ENCODE measurements at places on chromosomes 7 and 10.

DNA sequence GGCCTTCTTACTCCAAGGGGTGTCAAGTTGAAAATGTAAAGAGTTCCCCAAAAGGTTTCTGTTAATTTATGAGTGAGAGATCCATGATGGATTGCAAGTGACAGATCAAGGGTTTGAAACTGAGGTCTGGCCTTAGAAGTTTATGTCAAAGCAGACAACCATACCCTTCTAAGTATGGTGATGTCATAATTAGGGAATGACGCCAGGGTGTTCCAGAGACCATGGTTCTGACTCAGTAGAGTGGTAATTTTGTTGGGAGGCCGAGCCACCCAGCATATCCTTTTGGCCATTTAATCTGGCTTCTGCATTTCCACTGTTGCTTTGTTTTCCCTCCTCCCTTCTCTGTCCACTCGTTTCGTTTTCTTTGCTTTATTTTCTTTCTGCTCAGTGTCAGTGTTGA is 2.7 kb downstream of the TRUB1 start:
- DNase-seq = no peak

DNA sequence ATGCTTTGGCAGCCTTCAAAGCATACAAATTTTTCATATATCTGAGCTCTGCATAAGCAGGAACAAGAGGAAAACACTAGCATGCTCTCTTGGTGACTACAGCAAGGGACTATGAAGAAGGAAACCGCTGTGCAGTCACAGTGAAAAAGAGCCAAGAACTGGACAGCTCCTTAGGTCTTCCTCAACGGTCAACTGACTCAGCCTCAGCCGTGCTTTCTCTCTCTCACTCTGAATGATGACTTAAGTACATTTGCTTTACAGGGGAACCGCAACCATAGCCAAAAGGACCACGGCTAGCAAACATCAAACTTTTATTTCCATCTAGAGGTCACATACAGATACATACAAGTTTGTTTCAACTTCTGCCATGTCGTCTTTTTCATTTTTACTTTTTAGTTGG is 69.9 kb downstream of the HYCC1 start:
- DNase-seq = no peak

GRCh38 chr10:47020471-47020870 is 109.2 kb downstream of the PTPN20 start:
- DNase-seq = no peak

- no peak for DNase-seq
These were observed 13.8 kb downstream of the PSAP start for GRCh38 chr10:71837098-71837827.

GRCh38 chr7:108417926-108418325 is 38.3 kb downstream of the NRCAM start:
- DNase-seq = no peak

GRCh38 chr10:126910196-126910595 is 5.0 kb downstream of the DOCK1 start:
- DNase-seq = no peak

- no peak for DNase-seq
These were observed 125.5 kb upstream of the VSTM2A start for GRCh38 chr7:54416678-54417077.

DNA sequence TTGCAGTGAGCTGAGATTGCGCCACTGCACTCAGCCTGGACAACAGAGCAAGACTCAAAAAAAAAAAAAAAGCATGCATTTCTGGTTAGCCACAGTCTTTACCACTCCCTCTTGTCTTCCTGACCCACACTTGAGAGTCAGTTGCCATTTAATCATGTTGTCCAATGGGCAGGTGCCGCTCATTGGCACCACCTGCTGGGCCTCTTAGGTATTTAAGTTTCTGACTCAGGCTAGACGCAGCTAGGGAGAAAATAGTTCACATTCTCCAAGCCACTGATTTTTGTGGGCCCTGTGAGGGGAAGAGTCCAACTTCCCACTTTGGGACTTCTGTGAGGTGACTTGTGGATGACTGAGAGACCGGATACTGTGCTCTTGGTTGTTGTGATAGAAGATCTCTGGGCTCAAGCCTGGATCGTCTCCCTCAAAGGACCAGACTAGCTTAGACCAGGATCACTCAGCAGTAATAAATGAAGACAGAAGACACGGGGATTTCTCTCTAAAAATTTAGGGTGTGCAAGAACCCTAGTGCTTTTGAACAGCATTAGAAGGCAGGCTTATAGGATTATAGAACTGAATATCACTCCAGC is 26.8 kb upstream of the SORCS3 start:
- DNase-seq = peak; percentile 48

- no peak for DNase-seq
These were observed 100.1 kb downstream of the HIP1 start for GRCh38 chr7:75638594-75639070.

DNA sequence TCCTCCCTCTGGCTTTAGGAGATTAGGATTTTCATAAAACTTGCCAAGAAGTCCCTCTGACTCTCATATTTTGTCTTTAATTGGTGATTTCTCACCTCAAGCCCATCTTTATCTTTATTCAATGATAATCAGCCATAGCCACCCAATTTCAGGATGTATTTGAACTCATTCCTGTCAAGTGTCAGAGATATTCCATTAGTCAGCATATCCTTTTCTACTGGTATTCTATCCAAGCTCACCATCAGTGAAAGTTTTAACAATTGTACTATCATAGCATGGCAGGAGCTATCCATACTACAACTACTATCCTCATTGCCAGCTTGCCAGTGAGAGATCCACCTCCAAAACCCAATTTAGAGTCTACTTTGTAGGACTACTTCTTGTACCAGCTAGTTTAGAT is 114.6 kb downstream of the GNAI1 start:
- DNase-seq = no peak

DNA sequence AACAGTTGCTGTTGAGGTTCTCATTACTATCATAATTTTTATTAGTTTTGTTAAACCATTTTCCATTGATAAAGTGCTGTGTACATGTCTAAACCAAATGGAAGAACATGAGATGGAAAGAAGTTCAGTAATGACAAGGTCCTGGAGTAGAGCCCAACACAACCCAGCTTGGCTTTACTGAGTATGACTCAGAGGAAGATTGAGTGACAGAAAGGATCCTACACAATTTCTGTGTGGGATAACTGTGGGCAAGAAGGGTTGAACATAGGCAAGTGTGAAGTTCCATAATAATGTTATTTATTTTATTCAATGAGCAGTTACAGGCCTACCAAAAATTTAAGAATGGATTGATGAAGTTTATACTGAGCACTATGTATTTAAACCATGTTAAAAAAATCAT is 15.9 kb downstream of the PRKG1 start:
- DNase-seq = no peak

DNA sequence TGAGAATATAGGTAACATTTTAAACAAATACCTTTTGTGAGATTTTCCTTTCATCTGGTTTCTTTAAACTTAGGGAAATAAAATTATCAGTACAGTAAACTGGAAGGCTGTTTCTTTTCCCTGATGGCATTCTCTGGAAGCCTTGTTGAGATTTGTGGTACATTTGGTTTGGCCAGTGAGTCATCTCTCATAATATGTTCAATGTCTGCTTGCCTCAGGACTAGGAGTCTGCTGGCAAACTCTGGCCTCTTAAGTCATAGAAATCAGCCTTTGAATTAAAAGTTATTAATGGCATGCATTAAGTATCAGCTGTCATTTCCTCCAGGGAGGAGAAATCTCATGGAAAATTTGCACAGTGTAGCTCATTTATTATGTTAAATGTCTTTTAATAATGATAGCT is 316.6 kb upstream of the KIAA1217 start:
- DNase-seq = no peak

DNA sequence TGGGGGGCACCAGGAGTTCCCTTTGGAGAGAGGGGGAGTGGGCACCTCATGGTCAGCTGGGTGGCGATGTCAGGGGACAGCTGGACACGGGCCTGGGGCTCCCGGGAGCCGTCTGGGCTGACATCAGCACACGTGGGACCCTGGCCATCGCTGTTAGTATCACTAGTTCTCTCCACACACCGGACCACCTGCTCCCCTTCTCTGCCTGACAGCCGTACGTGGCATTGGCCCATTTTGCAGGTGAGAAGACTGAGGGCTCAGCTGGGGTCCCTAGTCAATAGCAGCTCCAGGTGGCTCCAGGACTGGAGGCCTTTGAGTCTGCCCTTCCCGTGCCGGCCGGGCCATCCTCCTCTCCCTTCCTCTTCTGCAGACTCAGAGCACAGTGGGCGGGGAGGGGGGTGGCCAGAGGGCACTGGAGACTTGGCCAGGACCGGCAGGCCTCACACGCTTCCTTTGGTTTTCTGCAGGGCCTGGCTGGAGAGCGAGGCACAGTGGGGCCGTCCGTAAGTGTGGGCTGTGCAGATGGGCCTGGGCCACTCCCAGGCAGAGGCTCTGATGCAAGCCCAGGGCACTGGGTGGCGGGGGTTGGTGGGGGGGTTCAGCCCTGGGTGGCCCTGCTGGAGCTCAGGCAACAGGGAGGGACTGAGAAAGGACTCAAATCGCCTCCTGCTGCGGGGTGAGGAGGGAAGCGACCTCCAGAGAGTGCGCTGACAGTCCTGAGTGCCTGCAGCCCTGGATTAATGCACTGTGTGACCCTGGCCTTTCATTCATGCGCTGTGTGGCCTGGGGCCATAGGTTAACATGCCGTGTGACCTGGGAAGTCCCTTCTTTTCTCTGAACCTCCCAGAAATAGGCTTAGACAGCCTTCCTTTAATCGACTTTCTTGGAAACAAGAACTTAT is 78.2 kb downstream of the MYL10 start:
- no peak for DNase-seq

- no peak for DNase-seq
These were observed 132.7 kb downstream of the KCNMA1 start for GRCh38 chr10:77504873-77505257.

GRCh38 chr7:4519819-4520520 is 162.1 kb upstream of the FOXK1 start:
- DNase-seq = no peak

DNA sequence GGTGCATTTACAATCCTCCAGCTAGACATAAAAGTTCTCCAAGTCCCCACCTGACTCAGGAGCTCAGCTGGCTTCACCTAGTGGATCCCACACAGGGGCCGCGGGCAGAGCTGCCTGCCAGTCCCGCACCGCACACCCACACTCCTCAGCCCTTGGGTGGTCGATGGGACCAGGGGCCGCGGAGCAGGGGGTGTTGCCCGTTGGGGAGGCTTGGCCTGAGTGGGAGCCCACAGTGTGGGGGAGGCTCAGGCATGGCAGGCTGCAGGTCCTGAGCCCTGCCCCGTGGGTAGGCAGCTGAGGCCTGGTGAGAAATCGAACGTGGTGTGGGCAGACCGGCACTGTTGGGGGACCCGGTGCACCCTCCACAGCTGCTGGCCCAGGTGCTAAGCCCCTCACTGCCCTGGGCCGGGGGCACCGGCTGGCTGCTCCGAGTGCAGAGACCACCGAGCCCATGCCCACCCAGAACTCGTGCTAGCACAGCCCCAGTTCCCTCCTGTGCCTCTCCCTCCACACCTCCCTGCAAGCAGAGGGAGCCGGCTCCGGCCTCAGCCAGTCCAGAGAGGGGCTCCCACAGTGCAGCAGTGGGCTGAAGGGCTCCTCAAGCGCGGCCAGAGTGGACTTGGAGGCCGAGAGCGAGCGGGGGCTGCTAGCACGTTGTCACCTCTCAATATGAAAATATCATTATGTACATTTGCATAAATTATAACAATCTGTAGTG is 16.6 kb downstream of the POLR1F start:
- no peak for DNase-seq

DNA sequence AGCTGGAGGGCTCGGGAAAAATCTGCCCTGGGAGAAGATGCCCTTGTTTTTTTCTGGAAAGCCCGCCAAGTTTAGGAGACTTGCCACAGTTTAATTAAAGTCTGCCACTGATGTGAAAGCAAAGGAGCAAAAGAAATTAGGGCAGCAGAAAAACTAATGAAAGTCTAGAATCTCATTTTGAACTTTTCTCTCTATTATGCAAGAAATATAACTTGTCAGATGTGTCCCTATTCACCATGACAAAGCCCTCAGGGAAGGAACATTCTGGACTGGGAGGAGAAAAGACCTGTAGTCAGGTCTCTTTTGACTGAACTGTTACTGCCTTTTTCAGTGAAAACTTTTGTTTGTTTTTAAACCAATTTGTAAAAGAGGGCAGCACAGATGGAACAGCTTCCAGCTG is 715.5 kb downstream of the SORCS3 start:
- DNase-seq = no peak

- no peak for DNase-seq
These were observed 7.3 kb downstream of the ZCCHC24 start for GRCh38 chr10:79438021-79438698.

GRCh38 chr7:135859538-135859937 is 110.9 kb upstream of the FAM180A start:
- DNase-seq = no peak

- DNase-seq = no peak
These were observed 232.5 kb downstream of the MAD1L1 start for GRCh38 chr7:2000153-2000687.

- DNase-seq = no peak
These were observed 27.7 kb downstream of the PSAP start for GRCh38 chr10:71823356-71823755.

GRCh38 chr10:26804418-26805393 is 56.1 kb downstream of the ABI1 start:
- no peak for DNase-seq

GRCh38 chr10:112677689-112678088 is 230.7 kb downstream of the VTI1A start:
- DNase-seq = no peak

- no peak for DNase-seq
These were observed 114.0 kb downstream of the RAB18 start for GRCh38 chr10:27618036-27618615.

DNA sequence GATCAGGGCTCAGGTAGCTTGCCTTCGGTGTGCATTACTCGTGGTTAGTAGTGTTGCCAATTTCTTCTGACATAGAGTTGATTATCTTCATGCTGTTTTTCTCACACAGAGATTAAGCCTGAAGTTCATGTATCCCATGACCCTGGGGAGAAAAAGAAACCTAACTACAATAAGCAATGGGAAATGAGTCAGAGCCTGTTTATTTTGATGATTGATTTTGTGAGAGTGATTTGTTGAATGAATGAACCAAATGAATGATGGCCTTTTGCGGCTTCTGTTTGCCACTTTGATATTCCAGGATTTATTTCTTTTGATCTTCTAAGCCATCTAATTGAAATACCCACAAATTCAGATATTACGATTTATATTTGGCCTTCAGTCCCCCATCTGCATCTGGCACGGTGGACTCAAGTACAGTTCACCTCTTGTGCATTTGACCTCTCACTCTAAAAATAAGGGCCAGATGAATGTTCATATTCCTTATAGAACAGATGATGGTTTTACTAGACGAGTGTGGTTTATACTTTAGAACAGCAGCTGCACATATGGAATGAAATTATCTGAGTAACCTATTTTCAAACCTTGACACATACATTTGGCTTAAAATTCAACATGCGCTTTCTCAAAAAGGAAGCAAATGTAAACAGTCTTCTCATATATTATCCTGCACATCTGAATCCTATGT is 110.7 kb downstream of the PLCE1 start:
- DNase-seq = no peak

Data from stimulated activated CD4-positive, alpha-beta T cell treated with anti-CD3 and anti-CD28 coated beads, Interleukin-2, amount 100 ng/mL, for 48 hours (primary cell).